ENCODE measurements at places on chromosomes 4 and X. TPM values are rescaled to one million over a fixed set of nuclear protein-coding genes. Genes with fewer than 3 reads are reported as not detected.

The ANAPC4 gene
- 25.0 TPM for polyA plus RNA-seq

GRCh38 chrX:154354013-154354412 is 20.4 kb downstream of the FLNA start:
- no peak for DNase-seq

The LINC00632 gene
- 25.2 TPM for polyA plus RNA-seq

The DIPK2B gene
- polyA plus RNA-seq, result not detected

The SNX12 gene
- 28.5 TPM for polyA plus RNA-seq

Data from GM23338 (cell line).